DMS79 treated with DMSO at 0.1 percent for 48 hours (cell line): ENCODE measurements at places on chromosomes 1 and 21.
A peak's percentile ranks its signal among the peaks of the same experiment; 100 is the strongest.

GRCh38 chr1:240178366-240178765, 86.7 kb downstream of the FMN2 start:
- DNase-seq = no peak

DNA sequence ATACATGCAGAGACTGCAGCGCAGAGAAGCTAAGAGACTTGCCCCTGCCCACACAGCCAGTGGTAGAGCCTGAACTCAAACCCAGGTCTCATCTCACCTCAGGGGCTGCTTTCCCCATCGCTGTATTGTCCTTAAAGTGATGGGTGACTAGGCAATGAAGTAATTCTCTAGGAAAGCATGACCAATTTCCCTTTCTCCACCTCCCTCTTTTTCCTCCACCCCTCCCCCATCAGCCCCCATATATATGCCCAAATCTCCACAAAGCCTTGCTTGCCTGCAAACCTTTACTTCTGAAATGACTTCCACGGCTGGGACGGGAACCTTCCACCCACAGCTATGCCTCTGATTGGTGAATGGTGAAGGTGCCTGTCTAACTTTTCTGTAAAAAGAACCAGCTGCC, at the start of gene IL24:
Gene IL24, plus strand, starts transcription at position 269 of the 400 bp plus-strand sequence. CDS start 390 bp downstream, outside the sequence.
- no peak for DNase-seq

DNA sequence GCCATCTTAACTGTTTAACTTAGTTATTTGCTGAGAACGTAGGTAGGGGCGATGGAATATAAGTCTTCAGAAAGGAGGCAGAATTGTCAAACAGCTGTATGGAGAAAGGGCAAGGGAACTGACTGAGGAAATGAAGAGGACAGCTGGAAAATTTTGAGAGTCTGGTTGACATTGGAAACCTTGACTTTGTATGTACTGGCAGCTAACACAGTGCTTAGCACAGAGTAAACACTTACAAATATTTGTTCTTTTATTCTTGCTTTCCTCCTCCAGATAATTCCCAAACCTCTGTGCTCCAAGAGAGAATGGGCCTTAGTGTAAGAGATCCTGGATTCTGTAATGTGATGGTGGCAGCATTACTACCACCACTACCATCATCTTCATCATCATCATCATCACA, 91.3 kb downstream of the ZSCAN20 start:
- no peak for DNase-seq

- DNase-seq = no peak
Observed at GRCh38 chr1:236070753-236071152, 5.9 kb upstream of the NID1 start.

DNA sequence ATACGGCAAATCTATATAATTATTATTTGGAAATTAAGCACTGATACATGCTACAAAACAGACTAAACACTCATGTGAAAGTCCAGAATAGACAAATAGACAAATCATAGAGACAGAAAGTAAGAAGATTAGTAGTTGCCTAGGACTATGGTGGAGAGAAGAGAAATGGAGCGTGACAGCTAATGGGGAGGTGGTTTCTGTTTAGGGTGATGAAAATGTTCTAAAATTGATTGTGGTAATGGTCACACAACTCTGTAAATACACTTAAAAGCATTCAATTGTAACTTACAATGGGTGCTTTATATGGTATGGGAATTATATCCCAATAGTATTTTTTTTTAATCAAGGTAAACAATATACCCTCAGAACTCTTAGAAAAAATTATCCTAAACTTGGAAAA, 20.4 kb upstream of the ITLN2 start:
- DNase-seq = no peak

DNA sequence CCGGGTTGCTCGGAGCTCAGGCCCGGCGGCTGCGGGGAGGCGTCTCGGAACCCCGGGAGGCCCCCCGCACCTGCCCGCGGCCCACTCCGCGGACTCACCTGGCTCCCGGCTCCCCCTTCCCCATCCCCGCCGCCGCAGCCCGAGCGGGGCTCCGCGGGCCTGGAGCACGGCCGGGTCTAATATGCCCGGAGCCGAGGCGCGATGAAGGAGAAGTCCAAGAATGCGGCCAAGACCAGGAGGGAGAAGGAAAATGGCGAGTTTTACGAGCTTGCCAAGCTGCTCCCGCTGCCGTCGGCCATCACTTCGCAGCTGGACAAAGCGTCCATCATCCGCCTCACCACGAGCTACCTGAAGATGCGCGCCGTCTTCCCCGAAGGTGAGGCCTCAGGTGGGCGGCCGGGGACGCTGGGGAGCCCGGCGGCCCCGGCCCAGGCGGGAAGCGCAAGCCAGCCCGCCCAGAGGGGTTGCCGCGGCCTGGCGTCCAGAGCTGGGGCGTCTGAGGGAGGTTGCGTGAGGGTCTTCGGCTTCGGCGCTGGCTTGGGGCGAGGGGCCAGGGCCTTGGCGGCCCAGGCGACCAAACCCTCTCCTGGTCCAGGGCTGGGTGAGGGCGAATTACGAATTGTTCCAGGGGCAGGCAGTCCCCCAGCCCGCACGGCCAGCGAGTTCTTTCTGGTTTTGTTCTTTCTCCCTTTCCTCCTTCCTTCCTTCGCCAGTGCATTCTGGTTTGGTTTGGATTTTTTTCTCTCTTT, 805 bp downstream of the SIM2 start:
- no peak for DNase-seq

DNA sequence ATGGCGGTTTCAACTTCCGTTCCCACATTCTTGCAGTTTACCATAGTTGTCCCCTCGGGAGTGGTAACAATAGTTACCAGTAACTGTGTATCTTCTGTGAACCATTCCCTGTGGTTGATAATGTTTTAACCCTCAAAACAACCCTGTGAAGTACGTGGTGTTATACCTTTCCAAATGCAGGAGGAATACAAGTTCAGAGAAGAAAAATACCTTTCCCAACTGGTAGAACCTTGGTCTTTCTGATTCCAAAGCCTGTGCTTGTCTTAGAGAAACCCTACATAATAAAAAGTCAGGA, 789 bp downstream of the BTF3L4 start:
- DNase-seq = no peak

- no peak for DNase-seq
Observed at GRCh38 chr1:41108696-41109275, 87.3 kb upstream of the SLFNL1 start.

DNA sequence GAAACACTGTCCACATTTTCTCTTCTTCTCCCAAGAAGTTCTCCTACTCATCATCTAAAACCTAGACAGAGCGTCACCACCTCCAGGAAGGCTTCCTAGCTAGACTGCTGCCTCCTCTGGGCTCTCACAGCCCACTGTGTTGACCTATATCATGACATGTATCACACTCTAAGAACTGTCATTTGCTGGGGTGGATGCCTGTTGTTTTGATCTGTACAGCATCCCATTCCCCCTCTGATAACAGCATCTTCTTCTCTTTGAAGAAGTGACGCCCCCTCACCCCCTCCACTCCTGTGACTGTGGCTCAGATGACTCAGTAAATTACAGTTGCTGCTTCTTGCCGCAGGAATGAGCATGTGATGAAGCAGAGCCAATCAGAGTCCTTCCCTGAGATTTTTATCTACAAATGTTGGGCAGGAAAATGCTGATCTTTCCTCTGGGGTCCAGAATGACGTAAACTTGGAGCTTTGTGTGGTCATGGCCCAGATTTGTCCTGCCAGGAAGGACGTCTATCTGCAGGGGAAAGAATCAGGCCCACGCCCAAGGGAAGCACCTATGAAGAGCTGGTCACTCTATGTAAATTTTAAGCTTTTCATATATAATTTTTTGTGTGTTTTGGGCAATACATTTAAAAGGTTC, 28.0 kb upstream of the FOXO6 start:
- no peak for DNase-seq

GRCh38 chr21:17118638-17119384, 394.0 kb upstream of the CXADR start:
- no peak for DNase-seq

GRCh38 chr1:58964880-58965279, 181.0 kb upstream of the JUN start:
- no peak for DNase-seq

DNA sequence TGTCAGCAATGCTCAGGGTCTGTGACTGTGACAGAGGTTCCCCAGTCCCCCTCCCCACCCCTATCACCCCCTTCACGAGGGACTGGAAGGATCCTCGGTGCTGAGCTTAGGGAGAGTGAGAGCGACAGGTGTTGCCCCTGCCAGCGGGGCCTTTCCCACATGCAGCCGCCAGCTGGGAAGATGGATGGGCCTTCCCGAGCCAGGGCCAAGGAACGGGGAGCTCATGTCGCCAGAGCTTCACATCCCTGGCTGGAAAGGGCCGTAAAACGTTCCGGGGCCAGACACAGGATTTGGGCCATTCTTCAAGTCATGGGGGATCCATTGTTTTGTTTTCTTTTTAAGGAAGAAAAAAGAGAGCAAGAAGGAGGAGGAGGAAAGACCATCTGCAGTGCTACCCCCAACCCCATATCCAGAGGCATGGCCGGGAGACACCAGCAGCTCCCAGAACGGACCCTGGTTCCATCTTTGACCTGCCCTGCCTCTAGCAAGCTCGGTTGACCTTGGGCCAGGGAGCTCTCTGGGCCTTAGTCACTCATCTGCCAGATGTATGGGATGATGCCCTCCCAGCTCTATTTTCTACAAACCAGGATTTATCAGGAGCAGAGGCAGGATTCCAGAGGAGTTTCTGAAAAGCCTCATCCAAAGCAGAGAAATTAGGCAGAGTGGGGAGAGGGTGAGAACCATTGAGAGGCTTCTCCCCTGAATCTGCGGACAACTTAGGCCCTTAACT, 54.1 kb downstream of the TAS1R2 start:
- DNase-seq = no peak

DNA sequence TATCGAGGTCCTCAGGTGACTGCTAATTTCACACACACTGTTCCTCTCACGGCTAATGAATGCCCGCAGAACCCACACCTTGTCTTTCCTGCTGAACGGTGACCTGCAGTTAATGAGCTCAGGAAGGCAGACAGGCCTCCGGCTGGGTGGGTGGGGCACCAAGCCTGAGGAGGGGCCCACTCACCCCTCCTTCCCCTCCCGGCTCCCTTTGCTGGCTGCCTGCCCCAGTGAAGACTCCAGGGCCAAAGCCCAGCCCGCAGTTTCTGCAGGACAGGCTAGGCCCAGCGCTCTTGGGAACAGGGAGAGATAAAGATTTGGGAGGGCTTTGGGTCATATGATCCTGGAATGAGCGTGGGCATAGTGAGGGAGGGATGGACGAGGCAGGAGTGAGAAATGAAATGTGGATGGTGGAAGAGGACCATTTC, 26.4 kb downstream of the FOXO6 start:
- peak; percentile 93 for DNase-seq

- DNase-seq = no peak
Observed at GRCh38 chr1:94015489-94015817, 105.5 kb downstream of the ABCA4 start.

- DNase-seq = peak; percentile 18
Observed at GRCh38 chr1:2231532-2232254, 3.6 kb downstream of the SKI start.

GRCh38 chr1:115694805-115695204, 53.0 kb downstream of the VANGL1 start:
- DNase-seq = no peak

DNA sequence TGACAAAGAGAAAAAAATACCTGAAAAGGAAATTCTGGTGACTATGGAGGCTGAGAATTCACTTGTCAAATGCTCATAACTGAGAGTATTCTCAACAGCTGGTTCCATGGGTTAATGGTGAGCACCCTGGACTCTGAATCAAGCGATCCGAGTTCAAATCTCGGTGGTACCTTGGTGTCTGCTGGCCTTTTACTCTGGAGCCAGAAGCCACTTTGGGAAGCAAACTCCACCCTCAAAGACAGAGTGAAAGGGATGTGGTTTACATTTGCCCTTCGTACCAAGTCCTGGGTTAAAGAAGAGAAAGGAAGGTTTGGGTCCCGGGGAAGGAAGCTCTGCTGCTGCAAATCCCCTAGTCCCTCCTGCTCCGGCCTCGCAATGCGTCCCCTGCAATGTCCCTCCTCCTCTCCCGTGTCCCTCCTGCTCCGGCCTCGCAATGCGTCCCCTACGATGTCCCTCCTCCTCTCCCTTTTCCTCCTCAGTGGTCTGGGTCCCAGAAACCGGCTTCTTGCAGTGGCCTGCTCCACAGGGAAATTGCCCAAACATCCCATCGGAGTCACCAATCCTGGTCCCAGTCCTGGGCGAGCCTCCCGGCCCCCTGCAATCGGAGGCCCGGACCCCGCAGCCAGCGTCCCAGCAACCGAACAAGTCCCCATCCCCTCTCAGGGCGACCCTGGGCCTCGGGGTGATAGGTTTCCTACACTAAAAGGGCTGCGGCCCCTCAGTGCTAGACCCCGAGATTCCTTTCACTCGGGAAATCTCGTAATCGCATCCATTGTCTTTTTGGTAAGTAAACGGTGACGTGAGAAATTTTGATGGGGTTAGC, 129.4 kb downstream of the PPIAL4G start:
- no peak for DNase-seq

GRCh38 chr1:40906781-40907400, 44.7 kb upstream of the CITED4 start:
- no peak for DNase-seq

- DNase-seq = peak; percentile 72
Observed at GRCh38 chr1:18575620-18576019, 55.0 kb upstream of the PAX7 start.

- DNase-seq = no peak
Observed at GRCh38 chr1:231312432-231312788, 25.2 kb downstream of the EXOC8 start.

DNA sequence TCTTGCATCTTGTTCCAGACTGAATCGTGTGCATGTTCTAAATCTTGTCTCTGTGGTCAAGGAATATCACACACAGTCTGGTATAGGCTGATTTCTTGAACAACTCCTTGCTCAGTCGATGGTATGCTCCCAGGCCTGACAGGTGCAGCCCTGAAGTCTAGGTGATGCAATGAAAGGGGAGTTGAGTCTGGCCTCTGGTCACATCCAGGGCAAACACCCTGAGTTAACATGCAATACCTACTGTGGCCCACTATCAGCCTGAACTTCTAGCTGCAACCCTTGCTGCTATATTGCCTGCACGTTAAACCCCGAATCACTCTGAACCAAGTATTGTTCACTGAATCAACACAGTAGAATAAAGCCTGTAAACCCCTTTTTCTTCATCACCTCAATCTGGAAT, 303.4 kb downstream of the USP25 start:
- no peak for DNase-seq

DNA sequence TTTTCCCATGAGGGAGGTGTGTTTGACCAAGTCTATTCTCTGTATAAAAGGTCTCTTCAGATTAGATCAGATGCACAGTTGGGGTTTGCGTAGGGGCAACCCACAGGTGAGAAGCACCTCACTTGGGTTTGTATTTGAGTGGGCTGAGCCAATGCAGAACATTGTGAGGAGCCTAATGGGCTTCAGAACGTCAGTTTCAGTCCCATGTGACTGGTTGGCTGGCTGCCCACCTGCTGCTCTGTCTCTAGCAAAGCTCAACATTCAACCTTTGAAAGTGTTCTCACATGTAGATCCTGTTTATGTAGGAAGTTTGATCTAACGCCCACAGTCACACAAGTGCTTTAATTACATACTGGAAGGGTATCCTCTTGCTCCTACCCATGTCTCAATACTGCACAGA, 105.5 kb downstream of the FASLG start:
- DNase-seq = no peak
